ENCODE measurements at places on chromosomes 11 and 22.

- DNase-seq = no peak
These were observed 23.5 kb upstream of the GRAMD1B start for GRCh38 chr11:123406441-123407129.

DNA sequence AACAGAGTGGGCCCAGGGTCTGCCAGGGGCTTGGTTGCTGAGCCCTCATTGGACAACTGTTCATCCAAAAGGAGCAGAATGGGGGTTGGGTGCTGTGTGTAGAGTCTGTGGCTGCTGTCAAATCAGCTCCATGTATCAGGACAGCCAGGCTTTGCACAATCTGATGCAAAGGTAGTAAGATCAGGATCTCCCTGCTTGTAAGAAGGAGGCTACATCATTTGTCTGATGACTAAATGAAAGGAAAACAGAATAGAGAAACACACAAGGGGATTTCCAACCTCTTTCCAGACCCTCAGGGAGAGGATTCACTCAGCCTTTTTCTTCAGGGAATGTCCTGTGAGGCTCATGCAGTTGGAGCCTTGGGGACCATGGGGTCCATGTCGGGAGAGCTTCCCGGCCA is 7.2 kb downstream of the MICAL2 start:
- DNase-seq = no peak

DNA sequence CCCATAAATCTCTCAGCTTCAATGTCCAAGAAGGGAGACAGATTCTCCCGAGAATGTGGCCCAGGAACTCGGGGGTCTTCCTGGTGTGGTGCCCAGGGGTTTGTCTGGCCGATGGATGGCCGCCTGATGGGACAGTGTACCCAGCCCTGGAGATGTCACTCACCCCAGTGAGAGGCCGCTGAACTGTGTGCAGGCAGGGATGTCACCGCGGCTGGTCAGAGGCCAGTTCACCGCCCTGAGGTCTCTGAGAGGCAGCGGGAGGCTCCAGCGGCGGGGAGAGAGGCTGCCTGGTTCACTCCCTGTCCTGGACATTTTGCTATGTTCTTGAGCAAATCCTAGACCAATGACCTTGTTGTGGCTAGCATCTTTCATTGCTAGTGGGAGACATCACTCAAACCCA is 1349.5 kb downstream of the BRD1 start:
- no peak for DNase-seq

- no peak for DNase-seq
These were observed 13.2 kb upstream of the SMIM35 start for GRCh38 chr11:118099838-118100556.

DNA sequence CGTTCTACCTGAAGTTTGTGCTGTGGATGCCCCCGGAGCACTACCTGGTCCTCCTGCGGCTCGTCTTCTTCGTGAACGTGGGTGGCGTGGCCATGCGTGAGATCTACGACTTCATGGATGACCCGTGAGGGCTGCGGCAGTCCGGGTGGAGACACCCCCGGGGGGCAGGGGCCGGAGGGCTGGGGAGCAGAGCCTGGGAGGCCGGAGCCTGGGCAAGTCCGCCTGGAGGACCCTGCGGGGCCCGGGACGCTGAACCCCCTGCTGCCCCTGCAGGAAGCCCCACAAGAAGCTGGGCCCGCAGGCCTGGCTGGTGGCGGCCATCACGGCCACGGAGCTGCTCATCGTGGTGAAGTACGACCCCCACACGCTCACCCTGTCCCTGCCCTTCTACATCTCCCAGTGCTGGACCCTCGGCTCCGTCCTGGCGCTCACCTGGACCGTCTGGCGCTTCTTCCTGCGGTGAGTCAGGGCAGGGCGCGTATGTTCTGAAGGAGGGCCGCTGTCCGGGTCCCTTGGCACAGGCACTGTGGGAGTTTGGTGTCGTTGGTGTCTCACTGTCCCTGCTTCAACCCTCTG is 17.3 kb downstream of the RNH1 start:
- peak; percentile 15 for DNase-seq

- DNase-seq = no peak
These were observed 82.5 kb upstream of the PICALM start for GRCh38 chr11:86151174-86152005.

GRCh38 chr11:788009-788640 is 1.8 kb downstream of the CEND1 start:
- no peak for DNase-seq

GRCh38 chr11:118497831-118498230 is 29.4 kb upstream of the TTC36 start:
- DNase-seq = no peak

GRCh38 chr11:82959987-82960778 is 58.6 kb downstream of the DDIAS start:
- no peak for DNase-seq

DNA sequence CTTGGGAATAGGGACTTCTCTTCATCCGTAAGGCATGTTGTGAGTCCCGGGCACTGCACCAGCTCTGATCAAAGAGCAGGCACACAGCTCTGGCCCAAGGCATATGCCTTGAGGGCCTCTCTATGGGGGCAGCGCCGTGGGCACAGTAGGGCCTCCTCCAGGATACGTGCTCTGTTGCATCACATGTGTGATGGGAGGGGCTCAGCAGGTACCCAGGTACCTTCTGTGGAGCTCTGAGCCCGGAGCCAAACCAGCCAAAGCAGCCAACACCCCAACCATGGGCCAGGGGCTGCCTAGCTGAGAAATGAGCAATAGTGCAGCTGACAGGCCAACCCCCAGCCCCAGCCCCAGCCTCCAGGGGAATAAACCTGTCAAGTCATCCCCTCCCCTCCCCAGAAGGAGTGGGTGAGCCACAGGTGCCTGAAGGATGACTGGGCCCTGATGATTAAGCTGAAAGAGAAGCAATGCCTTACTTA is 79.7 kb upstream of the SHISAL1 start:
- no peak for DNase-seq

GRCh38 chr11:78808923-78809322 is 234.3 kb upstream of the NARS2 start:
- DNase-seq = no peak

DNA sequence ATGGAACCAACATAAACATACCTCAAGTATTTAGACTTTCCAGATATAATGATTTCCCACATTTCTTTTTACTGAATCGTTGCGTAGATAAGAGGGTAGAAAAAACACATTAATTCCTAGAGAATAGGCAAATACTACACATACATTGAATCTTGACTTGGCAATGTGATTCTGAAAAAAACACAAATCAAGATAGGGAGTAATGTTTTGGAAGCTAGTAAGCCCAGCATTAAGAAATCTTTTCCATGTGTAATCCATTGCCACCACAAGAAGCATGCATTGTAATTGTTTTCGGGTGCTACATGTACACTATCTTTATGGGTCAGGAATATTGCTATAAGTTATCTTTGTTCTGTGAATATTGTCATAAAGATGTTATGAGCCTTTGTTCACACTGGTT is 269.8 kb upstream of the PDGFD start:
- DNase-seq = no peak

- DNase-seq = no peak
These were observed 2.1 kb upstream of the AHNAK start for GRCh38 chr11:62548545-62549335.

DNA sequence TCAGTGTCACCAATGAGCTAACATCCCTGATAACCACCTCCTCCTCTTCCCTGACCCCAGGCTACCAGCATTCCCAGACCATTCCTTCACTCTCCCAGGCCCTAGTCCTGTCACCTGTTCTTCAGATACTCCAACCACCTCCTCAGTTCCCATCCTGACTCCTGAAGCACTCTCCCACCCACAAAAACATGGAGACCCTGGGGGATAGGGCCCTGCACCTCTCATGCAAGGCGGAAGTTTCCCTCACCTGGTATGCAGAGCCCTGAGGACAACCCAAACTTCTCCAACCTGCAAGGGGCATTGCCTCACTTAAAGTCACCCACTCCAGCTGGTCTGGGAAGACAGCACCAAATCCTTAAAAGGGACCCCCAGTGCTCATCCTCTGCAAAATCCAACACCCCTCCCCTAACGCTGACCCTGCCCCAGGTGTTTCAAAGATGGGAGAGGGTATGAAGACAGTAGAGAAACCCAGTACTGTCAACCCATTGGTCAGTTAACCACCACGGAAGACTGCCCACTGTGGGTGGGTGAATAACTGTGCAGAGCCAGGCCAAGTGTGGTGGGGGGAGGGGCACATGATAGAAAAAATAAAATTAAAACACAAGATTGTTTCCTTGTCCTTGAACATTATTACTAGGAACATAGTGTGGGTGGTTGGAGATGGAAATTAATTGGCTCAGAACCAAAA is 1.4 kb downstream of the TNKS1BP1 start:
- no peak for DNase-seq

GRCh38 chr22:29512031-29512430 is 32.0 kb downstream of the NEFH start:
- no peak for DNase-seq

- no peak for DNase-seq
These were observed 16.6 kb downstream of the TSPAN18 start for GRCh38 chr11:44743326-44743725.

DNA sequence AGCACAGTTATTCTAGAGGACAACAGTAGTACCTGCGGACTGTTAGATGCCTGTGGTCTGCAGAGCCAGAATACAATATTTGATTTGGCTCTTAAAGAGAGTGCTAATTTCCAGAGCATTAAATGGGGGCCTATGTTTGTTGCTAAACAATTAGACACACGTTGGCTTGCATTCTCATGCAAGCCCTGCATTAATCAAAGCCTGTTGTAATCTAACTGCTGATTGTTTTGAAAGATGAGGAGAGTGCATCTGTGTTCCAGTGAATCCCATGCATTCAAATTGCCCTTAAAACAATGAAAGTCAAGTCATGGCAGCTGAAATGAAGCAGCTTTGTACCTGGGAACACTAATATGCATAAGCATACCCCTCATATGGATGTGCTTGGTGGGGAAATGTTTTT is 419.4 kb downstream of the DYNC2H1 start:
- no peak for DNase-seq

GRCh38 chr11:111514216-111515031 is at the start of gene HOATZ:
HOATZ (plus strand) TSS chr11:111514778; CDS start chr11:111514785, 7 bp downstream.
- DNase-seq = no peak

DNA sequence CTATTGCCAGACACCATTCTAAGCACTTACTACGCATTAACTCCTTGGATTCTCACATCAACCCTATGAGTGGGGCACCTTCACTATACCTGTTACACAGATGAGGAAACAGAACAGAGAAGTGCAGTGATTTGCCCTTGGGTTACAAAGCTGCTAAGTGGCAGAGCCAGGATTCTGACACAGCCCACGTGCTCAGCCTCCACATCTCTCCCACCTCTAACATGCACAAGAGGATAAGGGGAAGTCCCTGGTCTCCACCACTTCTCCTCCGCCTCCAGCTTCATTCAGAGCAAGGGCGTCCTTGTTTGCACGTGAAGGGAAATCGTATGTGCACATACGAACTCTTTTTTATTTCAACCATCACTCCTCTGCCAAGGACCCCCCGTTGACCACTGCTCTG is 53.7 kb downstream of the CDON start:
- DNase-seq = no peak

DNA sequence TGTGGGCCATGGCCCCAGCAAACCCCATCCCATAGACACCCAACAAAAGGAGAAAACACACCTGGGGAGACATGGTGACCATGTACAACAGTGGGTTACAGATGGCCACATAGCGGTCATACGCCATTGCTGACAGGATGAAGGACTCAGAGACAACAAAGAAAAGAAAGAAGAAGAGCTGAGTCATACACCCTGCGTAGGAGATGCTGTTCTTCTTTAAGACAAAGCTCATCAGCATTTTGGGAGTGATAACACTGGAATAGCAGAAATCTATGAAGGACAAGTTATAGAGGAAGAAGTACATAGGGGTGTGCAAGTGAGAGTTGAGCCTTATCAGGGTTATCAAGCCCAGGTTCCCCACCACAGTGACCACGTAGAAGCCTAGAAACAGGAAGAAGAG is 4.9 kb downstream of the OR8B8 start:
- no peak for DNase-seq

DNA sequence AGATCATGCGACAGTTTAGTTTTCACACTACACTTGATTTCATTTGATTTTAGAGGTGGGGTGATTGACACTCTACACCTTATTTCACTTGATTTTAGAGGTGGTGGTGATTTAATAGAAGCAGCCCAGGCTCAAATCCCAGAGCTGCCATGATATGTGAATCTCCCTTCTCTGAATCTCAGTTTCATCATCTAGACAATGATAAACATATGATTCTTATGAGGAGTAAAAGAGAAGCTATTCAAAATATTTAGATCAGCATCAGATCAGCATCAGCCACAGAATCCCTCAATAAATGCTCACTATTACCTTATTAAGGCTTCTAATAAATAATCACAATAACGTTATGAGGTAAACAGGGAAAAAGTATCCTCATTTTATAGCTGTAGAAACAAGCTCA is 98.8 kb downstream of the MSANTD4 start:
- no peak for DNase-seq

DNA sequence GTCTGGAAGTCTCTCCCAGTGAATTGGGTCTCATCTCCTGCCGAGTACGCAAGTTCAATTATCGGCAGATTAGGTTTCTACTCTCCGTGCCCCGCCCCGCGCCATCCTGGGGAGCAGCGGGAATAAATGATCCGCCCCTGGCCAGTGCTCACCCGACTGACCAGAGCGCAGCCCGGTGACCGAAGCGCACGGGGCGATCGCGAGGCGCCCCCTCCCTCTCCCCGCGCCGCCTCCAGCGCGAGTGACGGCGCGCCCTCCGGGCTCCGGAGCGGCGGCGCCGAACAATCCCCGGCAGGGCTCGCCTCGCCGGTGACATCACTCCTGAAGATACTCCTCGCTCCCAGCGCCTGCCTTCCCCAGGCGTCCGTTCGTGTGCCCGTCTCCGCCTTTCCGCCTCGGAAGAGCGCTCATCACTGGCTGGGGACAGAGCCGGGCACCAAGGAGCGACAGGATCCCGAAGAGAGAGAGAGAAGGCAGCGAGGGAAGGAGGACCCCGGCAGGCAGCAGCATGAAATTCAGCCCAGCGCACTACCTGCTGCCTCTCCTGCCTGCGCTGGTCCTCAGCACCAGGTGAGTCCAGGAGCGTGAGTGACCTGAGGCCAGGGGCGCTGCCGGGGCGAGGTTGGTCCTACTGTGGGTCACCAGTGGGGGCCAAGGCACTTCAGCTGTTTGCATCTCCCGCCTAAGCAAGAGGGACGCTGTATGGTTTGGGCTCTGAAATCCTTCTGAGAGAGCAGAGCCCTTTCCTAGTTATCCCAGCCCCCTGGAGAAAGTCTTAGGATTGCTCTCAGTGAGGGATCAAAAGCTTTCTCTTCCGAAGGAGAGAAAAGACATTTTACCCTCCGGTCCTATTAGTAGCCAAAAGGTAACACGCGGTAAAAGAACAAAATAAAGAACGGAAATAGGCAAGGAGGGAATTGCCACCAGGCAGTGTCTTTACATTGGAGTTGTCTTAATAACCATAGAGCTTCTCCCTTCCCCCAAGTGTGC is at the start of gene LUZP2:
Gene LUZP2 (plus strand): TSS at position 318 of the 990 bp plus-strand sequence.
- DNase-seq = no peak
